ENCODE measurements at places on chromosomes 1 and 21. TPM values are rescaled to one million over a fixed set of nuclear protein-coding genes. Genes with fewer than 3 reads are reported as not detected.
A peak's percentile ranks its signal among the peaks of the same experiment; 100 is the strongest.

DNA sequence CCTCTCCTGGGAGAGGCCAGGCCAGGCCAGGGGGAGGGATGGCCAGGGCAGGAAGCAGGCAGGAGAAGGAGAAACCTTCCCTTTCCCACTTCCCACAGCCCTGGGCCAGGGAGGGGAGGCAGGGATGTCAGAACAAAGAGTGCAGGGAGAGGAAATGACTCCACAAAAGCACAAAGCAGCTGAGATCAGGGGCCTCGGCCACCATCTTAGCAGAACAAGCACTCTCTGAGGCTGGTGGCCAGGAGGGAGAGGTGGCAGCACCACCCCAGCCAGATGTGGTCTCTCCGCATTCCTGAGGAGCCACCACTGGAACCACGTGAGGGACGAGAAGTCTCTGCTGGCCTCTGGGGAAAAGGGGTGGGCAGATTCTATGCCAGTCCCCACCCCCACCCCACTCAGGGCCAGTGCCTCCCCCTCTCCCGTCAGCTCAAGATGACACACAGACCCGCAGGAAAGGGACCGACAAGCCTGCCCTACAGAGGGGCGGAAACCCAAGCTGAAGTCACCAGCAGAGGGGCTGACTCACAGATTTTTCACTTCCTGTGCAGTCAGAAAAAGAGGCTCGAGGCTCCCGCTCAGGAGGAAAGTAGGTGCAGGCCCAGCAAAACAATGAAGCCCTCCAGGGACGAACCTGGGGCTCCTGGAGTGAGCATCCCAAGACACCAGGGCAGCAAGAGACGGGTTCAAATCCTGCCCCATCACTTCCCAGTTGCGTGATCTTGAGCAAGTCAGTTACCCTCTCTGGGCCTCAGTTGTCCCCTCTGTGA, 24.1 kb upstream of the ALDH4A1 start:
- ATAC-seq: peak; percentile 40
- H3K4me3 ChIP-seq: peak overlapping the region; percentile 8
- H3K27me3 ChIP-seq: no peaks in the 10 kb centered on the region
- H3K36me3 ChIP-seq: no peaks in the 10 kb centered on the region
- H3K27ac ChIP-seq: peak overlapping the region; percentile 64

UBL4B gene
- not detected for total RNA-seq

DNA sequence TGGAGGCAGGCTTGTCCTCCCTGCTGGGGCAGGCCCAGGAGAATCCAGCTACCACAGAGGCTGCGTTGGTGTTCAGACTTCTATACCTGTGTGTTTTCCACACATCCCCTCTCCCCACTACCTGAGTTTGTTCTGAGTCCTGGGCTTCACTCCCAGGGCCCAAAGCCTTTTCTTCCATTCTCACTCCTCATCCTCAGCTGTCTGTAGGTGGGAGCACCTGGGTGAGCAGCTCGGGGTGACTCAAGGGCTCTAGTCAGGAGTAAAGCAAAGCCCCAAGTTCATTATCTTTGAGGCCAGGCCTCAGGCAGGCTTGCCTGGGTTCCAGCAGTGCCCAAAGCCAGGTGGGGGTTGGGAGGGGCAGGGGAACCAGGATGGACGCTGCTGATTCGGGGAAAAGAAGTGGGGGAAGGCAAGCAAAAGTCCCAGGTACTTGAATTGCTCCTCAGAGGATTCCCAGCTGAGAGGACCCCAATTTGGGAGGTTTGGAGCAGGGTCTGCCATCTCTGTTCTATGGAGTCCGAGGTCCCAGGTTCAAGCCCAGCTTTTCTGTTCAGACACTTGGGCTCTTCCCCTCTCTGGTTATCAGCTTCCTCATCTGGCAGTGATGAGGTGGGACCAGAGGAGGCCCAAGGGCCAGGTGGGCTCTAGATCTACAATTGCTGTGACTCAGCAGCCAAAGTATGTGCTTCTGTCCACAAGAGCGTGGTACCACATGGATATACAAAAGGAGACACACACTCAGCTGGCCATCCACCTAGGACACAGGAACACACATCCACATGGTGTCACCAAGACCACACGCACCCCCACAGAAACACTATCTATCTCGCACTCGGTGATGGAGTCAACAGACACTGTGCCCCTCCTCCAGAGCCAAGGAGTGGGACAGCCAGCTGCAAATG, 5.8 kb upstream of the PTPN7 start:
- H3K36me3 ChIP-seq: no peaks in the 10 kb centered on the region
- ATAC-seq: no peak
- no peak overlapping the region for H3K4me3 ChIP-seq
- peaks cover 8% of the 10 kb centered on the region for H3K4me1 ChIP-seq
- H3K27ac ChIP-seq: no peak overlapping the region

VWA5B1 gene
- not detected for total RNA-seq

GRCh38 chr1:185155600-185156287, 1.0 kb downstream of the TRMT1L start:
- H3K4me3 ChIP-seq: peak overlapping the region; percentile 97
- peak overlapping the region; percentile 99 for H3K27ac ChIP-seq
- H3K27me3 ChIP-seq: no peaks in the 10 kb centered on the region

IVL gene
- total RNA-seq: 13.7 TPM

DNA sequence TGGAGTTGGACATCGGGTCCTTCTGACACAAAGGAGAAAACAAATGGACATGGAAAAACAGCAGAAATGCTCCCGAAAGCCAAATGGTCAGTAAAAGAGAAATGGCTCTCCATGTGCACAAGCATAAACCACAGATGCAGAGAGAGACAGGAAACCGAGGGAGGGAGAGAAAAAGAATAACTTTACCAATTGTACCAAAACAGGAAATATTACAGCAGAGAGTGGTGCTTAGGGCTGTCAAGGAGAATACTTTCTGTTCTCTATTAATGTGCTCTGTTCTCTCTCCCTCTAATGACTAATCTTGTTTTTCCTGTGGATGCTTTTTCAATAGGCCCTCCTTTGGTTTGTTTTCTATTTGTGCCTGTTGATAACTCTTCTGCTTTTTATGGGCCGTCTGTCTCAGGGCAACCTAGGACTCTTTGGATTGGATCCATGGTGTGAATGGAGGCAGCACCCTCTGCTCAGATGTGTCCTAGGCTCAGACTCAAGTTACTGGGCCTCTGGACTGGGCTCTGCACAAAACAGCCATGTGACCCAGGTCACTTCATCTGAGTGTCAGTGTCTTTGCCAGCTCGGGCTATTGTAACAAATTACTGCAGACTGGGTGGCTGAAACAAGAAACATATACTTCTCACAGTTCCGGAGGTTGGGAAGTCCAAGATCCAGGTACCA, 663.0 kb downstream of the NPHP4 start:
- H3K4me1 ChIP-seq: no peaks in the 10 kb centered on the region
- no peak for ATAC-seq
- no peak overlapping the region for H3K4me3 ChIP-seq
- H3K36me3 ChIP-seq: no peaks in the 10 kb centered on the region

GRCh38 chr21:33355355-33355754, 30.6 kb downstream of the IFNAR1 start:
- H3K4me3 ChIP-seq: no peak overlapping the region
- H3K36me3 ChIP-seq: peaks cover 70% of the 10 kb centered on the region
- no peak for ATAC-seq
- H3K27ac ChIP-seq: no peak overlapping the region
- H3K4me1 ChIP-seq: no peaks in the 10 kb centered on the region
- H3K27me3 ChIP-seq: no peaks in the 10 kb centered on the region

CFAP57 gene
- not detected for total RNA-seq
